Activated CD4-positive, alpha-beta T cell treated with anti-CD3 and anti-CD28 coated beads, Interleukin-2, amount 50 U/mL, for 1 hour (primary cell): ENCODE measurements at places on chromosomes 7 and 10.

DNA sequence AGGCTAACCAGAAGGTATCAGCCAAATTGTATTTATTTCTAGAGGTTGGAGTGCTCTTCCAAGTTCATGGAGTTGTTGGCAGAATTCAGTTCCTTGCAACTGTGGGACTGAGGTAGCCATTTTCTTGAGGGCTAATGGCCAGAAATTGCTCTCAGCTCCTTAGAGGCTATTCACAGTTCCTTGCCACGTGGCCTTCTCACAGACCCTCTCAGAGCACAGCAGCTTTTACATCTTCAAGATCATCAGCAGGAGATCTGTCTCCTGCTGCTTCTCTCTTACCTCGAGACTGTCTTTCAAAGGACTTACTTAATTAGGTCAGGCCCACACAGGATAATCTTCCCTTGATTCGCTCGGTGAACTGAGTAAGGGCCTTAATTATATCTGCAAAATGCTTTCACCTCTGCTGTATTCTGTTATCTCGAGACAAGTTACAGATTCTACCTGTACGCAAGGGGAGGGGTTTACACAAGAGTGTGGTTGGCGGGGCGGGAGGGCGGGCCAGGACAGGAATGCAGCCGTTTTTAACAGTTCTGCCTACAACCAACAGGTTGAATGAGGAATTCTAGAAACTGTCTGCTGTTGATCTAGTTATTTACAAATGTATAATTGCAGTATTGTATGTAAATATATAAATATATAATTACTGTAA lies 15.0 kb downstream of the MIOS start:
- DNase-seq = no peak

GRCh38 chr10:113879691-113880090 lies 25.2 kb downstream of the NHLRC2 start:
- DNase-seq = no peak

DNA sequence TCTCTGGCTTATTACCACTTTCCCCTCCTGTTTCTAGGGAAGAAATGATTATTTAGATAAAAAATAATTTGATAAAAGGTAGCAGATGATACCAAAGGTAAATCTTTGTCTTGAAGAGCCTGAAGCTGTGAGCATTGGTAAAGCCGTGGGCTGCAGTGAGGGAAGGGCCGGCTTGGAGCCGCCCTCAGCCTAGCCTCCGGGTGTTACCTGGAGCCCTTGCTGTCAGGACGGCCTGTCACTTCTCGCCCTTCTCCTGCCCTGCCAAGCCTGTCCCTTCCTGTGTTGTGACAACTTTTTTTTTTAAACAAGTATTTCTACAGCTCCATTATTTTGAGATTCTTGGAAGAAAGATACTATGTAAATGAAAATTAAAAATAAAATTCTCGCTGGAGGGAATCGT lies 7.0 kb downstream of the CUX1 start:
- DNase-seq = no peak

DNA sequence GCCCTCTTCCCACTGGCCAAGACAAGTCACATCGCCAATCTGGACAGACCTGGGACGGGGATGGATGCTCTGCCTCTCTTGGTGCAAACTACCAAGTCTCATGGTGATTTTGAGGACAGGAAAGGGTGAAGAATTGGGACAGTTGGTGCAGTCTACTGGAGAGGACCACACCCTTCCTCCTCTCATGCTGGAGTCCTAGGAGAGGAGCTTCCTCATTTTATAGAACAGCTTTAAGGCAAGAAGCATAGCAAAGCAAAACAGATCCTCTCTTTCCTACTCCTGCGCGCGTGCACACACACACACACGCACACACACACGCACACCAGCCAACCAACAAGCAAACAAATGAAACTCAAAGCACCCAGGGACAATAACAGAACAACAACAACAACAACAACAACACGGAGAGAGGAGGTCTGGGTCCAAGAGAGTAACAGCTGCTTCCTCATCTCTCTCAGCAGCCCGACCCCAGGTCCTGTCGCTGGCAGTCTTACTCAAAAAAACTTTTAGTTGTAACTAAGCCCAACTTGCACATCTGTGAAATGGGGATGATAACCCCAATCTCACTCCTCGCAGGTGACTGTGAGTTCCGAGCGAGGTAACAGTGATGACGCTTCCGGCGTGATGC lies 83.4 kb downstream of the TMEM178B start:
- no peak for DNase-seq

GRCh38 chr10:77173615-77174461 lies 463.8 kb downstream of the KCNMA1 start:
- DNase-seq = peak; percentile 54

DNA sequence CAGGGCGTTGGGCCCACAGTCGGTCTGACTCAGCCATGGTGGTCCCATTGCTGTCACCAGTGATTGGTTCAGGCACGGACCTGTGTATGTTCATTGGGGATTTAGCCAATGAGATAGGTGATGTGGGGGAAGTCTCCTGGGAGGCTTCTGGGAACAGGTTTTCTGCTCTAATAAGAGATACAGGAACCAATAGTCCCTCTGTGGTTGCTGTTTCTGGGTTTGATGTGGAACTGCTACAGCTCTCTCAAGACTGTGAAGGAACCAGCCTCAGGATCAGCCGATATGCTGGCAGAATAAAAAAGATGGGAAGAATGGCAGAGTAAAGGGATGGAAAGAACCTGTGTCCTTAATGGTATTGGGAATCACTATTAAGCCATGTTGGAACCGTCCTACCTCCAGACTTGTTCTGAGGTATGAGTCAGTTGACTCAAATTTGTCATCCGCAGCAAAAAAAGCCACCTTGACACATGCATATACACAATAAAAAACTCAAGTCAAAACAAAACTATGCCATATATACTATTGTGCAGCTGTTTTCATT lies 70.6 kb downstream of the MCMBP start:
- no peak for DNase-seq

- no peak for DNase-seq
These were observed 80.8 kb downstream of the PTPRE start for GRCh38 chr10:127987467-127988380.

- no peak for DNase-seq
These were observed 461.2 kb upstream of the VSTM2A start for GRCh38 chr7:54080971-54081370.

DNA sequence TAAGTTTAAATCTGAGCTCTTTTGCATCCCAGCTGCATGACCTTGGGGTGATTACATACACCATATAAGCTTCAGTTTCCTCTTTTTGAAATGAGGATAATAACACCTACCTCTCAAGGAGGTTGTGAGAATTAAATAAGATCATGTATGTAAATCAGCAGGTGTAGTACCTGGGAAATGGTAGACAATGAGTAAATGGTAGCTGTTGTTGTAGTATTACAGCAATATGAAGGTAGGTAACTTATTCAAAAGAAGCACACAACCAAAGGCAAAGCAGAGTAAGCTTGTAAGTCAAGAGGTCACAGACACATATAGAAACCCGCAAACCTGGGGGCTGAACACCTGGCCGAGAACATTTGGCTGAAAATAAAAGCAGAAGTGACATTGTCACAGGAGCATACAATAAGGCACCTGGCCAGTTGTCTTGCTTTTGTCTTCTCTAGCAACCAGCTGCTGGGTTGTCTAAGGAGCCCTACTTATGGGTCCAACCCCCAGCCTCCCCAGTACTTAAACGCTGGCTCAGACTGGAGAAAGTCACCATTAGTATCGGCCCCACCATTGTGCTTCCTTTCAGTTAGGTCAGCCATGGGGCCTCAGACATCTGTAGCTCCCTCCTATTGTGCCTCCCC lies 203.6 kb upstream of the MKLN1 start:
- DNase-seq = no peak

DNA sequence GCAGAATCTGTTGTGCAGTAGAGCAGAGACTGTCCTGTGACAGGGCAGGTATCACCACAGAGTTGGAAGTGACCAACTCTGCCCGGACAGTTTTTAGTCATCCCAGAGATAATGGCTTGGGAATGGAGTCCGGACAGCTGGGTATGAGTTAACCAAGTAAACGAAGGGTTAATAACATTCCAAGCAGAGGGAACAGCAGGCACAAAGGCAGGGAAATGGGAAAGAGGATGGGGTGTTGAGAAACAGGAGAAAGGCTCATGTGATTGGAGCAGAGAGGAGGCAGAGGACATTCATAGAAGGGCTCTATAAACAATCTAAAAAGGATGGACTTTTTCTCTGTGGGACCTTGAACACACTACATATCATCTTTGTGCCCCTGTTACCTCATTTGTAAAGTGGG lies 132.2 kb upstream of the YAE1 start:
- DNase-seq = no peak
